ENCODE measurements at places on chromosomes 13 and 19.

DNA sequence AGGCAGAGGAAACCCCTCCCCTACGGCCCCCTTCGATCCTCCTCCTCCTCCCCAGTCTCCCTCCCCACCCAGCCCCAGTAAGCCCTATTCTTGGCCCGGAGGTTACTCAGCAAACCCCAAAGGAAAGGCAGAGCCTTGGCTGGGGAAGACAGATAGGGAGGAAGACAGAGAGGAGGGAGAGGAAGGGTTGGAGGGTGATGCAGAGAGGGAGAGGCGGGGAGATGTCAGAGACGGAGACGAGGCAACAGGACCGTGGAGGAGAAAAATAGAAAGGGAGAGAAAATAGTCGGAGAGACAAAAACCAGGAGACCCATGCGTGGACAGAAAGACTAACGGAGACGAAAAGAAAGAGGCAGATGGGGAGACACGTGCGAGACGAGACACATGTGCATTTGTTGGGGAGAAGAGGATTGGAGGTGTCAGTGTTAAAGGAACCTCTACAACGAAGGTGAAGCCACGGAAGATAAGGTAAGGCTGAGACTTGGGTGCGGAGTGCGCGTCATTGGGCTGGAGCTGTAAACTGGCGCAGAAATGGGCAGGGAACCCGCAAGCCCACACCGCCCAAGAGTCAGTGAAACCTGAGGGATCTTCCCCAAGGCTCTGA lies 2.9 kb downstream of the TGFB1 start:
- DNase-seq = no peak

DNA sequence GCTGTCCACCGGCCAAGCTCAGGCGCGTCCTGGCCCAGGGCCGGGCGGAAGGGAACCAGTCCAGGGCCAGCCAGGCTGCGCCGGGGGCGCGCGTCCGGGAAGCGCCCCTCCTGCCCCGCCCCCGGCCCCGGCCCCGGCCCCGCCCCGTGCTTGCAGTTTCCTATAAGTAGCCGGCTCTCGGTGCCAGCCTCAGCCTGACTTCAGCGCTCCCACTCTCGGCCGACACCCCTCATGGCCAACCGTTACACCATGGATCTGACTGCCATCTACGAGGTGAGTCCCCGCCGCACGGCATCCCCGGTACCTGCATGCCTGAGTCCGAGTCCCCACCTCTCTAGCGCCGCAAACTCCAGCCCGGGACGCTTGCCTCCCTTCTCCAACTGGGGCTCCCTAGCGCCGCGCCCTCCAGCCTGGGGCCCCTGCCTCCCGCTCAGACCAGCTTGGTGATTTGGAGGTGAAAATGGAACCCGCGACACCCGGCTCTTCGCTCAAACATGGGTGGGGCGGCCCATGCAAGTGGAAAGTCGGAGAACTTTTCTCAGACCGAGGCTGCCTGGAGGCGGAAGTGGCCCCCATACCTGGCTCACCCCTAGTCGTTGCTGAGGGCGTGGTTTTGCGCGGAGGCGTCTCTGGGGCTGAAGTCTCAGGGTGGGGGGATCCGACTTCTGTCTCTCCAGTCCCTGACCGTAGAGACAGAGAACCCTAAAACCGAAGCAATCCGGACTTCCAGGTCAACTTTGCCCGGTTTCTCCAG lies at the start of gene ZFP36:
Gene ZFP36, plus strand, starts transcription at position 192 of the 754 bp plus-strand sequence. Its CDS starts 58 bp downstream, at position 250.
- peak; percentile 92 for DNase-seq

GRCh38 chr19:49056101-49056901 lies 1.2 kb downstream of the CGB7 start:
- peak; percentile 40 for DNase-seq

DNA sequence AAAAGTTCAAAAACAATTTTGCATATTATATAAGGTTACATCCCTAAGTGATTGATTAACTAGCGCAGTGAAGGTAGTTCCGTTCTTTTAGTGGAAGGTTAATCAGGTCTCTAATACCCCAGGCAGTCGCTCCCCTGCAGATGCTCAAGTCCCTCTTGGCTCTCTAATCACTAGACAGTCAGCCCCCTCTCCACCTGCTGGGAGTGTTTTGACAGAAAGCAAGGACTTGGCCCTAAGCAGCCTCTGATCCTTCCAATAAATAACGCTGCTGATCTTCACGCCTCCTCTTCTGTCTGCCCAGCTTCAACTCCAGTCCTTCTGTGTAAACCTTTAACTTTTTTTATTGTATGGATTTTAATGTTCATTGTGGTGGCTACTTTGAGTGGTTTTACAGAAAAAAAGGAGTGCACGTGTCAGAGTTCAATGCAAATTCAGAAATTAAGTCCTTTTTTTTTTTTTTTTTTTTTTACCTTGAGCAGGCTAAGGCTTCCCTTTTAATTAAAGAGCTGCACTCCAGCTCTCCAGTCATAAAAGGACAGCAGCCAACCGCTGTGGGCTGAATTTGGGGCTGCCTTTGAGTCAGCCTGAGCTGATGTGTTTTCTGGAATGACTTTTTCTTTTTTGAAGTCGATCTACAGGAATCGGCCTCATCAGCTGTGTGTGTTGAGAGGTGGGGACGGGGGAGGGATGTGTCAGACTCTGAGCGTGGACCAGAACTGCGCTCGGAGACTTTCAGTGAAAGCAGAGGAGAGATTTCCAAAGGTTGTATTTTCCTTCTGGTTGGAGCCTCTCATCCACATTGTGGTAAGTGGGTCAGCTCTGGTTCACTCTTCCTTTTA lies 33.8 kb upstream of the MYO16 start:
- no peak for DNase-seq

DNA sequence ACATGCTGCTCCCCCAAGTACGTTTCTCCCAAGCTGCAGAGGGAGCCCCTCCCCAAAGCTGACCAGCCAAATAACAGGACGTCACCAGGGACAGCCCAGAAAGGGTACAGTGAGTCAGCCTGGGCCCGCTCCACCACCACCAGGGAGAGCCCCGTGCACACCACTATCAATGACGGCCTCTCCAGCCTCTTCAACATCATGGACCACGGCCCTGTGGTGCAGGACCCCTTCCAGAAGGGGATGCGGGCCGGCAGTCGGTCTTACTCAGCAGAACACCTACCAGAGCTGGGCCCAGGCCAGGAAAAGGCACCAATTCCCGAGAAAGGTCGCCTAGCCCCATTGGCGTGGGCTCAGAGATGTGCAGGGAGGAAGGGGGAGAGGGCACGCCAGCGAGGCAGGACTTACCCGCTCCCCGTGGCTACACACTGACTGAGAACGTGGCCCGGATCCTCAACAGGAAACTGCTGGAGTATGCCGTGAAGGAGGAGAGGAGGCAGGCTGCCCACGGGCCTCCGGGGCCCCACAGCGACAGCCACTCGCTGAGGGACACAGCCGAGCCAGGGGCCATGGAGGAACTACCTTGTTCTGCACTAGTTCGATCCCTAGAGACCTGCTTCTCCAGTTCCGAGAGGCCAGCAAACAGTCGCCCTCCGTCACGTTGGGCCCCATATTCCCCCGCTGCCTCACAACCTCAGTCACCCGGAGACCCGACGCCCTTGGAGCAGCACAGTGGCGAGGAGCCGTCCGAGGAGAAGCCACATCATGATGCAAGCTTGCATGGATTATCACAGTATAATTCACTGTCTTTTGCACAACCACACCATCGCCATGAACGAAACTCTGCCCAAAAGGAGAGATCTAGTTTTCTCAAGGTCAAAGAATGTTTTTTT lies 815.9 kb upstream of the KLHL1 start:
- DNase-seq = no peak

DNA sequence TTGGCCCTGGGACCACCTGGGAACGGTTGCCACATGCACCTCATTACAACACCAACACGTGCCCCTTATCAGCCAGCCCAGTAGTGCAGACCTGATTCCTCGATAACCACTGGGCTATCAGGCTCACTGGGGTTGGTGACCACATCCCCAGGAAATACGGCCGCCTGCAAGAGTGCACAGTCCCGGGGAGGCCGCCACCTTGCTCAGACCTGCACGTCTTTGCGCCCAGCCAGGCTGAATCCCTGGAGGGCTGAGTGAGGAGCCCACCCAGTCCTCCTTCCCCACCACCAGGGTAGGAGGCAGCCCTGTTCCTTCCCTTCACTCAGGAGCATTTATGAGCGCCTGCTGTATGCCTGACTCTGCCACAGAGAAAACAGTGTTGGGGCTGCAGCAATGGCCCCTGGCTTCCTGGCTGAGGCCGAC lies 67.8 kb downstream of the CEBPG start:
- DNase-seq = no peak

DNA sequence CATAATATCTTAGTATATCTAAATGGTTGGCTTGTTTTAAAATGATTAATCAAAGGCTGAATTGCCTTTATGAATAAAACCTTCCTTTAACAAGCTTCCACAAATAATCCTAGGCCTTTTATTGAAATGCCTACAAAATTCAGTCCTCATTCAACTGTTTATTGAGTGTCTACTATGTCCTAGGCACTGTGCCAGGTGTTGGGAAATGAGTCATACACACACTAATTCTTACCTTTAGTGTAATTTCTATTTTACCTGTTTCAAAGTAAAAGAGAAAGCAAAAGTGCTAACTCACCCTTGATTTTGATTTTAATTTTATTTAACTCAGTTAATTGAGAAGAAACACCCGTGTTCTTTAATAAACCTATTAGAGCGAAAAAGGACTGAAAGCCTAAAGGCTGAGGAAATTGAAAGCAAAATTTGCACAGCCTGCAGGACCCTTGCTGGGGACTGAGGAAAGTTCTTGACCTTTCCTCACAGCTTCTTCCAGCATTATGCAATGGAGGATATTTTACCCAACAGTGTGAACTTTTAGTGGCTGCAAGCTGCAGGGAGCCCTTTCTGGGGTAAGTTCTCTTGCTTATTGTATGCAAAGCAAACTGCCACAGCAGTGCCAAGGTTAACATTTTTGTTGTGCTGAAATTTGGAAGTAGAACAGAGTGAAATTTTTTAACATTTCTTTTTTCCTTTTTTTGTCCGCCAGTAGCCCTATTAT lies 83.1 kb downstream of the B3GLCT start:
- no peak for DNase-seq

- DNase-seq = no peak
These were observed 274.1 kb downstream of the COG6 start for GRCh38 chr13:39929583-39929982.

DNA sequence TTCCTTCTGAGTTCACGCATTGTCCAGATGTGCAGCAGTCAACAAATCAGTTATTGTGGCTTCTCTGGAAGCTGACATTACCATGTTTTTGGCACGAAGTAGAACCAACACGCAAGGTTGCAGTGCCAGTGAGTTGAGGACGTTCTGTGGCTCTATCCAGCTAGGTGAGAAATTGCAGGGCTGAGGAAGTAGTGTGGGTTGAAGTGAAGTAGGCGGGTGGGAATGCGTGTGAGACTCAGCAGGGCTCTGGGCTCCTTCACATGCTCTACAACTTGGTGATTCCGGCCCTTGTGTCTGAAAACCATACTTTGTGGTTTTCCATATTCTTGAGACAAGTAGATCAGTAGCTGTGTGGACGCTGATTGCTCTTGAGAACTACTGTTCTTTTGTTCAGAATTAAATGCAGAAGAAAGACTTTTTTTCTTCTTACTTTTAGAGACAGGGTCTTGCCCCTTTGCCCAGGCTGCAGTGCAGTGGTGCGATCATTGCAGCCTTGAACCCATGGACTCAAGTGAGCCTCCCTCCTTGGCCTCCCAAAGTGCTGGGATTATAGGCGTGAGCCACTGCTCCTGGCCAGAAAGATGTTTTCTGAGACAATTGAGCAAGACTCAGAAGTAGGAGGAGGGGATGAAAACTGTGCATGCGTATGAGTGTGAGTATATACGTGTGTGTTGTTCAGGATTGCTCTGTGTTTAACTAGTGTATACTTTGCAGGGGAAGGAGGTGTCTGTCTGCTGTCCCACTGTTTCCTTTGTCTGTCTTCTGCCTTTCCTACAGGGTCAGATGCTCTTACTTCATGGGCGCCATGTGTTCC lies 46.2 kb downstream of the GATAD2A start:
- no peak for DNase-seq

DNA sequence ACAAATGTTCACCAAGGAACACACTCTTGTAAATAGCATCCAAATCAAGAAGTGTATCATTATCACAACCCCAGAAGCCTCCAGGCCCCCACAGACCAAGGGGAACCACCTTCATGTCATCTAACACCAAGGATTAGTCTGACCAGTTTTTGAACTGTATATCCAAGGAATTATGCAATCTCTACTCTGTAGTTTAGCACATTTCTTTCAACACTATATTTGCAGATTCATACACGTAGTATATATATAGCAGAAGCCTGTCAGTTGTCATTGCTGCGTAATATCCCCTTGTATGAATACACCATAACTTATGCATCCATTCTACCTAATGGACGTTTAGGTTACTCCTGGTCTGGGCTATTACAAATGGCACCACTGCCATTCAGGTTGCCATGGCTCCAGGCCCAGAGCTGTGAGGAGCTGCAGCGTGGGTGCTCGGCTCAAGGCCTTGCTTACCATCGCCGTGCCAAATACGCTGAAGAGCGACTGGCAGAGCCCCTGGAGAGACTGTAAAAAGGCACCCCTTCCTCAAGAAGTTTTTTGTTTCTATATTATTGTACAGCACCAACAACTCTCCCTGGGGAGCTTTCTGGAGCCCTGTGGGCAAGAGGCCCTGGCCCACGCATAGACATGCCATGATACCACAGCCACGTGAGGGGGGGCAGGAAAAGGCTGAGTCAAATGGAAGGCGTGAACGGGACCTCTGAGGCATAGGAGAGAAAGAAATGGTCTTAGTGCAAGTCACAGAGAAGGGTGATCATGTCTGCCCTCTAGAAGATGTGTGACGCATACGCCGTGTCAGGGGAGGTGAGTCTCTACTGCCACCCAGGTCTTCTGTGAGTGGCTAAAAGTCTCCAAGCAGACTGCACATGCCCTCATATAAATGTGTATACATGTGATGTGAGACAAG lies 10.8 kb downstream of the LATS2 start:
- DNase-seq = no peak

- peak; percentile 16 for DNase-seq
These were observed 4.7 kb upstream of the MYBPC2 start for GRCh38 chr19:50427997-50428425.

GRCh38 chr13:27968316-27969081 lies 616 bp downstream of the CDX2 start:
- no peak for DNase-seq

DNA sequence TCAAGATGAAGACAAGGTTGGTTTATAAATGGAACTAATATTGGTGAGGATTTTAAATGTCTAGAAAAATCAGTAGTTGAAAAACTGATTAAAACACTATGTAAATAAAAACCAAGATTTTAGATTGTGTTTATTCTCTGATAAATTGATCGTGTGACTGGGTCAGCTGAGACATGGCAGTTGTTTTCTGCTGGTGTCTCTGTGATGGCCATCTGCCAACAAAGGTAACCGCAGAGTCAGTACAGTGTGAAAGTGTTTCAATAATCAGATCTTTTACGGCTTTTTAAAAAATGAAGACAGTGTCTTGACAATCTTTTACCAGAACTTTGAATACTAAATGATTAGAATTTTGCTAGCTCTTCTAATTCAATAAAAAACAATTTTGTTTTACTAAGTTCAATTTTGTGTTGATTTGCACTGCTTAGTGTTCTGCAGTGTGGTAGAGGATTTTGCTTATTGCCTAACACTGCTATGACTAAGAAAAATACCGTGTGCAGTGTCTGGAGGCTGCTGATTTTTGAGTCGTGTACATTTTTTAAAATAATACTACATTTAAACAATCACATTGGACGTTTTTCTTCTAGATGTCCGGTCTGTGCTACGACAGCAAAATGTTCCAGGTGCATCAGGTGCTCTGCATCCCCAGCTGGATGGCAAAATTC lies 32.7 kb upstream of the GPR183 start:
- peak; percentile 76 for DNase-seq
